ENCODE measurements at places on chromosomes 5 and 9.

- no peak for DNase-seq
Observed at GRCh38 chr9:109483744-109484429, 14.2 kb downstream of the PTPN3 start.

DNA sequence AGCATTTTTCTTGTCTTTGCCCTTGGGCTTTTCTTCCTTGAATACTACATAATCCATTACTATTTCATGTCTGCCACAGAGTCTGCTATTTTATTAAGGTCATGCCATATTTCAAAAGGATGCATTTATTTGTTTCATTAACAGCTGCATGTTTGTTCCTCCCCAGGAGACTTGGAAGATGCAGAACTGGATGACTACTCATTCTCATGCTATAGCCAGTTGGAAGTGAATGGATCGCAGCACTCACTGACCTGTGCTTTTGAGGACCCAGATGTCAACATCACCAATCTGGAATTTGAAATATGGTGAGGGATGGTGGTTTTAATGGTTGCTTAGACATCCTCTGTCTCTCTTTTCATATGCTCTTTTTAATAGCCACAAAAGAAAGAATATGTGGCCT, 4.0 kb downstream of the IL7R start:
- DNase-seq = no peak

GRCh38 chr9:20552874-20553557, 69.3 kb downstream of the MLLT3 start:
- DNase-seq = no peak

DNA sequence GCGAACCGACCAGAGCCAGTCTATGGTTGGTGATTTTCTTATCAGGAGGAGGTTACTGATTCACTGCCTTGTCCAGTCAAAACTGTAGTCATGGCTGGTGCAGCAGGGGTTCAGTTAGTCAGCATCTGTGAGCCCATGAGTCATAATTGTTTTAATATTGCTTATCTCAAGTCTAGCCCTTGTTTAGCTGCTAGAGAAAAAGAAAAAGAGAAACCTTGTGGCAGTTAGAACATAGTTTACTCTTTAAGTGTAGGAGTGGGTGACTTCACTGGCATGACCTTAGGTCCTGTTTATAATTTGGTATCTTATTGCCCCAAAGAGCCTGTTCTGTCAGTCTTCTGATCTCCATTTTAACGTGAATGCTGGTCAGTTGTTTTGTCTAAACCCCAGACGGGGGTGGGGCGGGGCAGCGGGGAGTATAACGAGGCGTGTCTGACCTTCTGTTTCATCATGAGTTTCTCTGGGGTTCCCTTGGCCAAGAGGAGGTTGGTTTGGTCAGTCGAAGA, 76.9 kb upstream of the NFIL3 start:
- DNase-seq = no peak

DNA sequence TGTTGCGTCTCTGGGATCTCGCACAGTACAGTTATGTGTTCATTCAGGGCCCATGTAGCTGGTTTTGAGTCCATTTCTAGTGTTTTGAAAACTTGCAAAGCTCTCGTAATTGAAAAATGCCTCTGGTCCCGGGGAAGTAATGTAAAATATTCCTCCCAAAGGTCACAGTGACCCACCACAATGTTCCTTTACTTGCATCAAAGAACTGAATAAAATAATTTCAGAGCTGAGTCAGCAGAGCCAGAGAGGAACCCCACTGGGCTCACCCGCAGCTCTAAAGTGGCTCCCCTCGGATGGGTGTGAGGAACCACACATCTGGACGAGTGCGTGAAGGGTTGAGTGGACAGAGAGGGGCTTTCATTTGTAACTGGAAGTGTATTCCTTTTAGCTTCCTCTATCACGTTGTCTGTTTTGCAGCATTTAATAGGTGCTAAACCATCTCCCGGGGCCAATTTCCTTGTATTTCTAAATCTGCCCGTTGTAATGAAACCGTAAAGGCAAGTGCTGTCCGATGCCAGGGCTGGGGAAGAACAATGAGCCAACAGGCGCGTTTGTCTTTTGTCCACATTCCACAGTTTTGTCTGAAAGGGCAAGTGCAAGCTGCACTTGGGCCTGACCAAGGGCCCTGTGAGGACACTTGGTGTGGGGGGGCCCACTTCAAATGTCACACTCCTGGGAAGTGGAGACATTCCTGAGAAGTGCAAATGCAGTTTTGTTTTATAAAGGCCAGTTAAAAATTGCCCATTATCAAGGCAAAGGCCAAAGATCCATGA, 29.9 kb downstream of the COL5A1 start:
- DNase-seq = no peak

DNA sequence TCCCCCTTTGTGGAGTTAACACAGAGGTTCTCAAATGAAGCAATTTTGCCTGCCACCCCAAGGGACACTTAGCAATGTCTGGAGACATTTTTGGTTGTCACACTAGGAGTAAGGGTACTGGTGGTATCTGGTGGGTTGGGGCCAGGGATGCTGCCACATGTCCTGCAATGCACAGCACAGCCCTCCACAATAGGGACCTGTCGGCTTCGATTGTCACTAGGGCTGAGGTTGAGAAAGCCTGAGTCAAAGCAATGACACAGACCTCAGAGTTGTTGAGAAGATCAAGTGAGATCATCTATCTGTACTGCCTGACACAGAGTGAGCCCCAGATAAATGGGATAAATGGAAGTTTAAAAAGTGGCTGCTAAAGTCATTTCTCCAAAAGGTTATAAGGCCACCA, 249.2 kb upstream of the KLF4 start:
- DNase-seq = no peak

DNA sequence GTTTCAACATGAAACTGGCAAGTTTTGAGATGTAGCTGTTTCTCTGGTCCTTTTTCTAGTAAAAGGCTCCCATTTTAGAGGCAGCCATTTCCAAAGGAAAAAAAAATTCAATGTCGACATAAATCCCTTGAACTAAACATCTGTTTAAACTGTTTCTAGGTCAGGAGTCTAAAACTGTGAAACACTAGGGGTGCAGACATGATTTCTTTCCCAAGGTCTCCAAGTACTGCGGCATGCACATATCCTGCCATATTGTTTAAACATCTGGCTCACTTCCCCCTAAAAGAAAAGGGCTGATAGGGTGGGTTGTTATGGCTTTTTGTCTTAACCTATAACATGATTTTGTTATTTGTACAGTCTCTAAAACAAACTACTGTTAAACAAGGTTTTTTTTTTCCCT, 51.1 kb downstream of the NFIB start:
- DNase-seq = no peak

DNA sequence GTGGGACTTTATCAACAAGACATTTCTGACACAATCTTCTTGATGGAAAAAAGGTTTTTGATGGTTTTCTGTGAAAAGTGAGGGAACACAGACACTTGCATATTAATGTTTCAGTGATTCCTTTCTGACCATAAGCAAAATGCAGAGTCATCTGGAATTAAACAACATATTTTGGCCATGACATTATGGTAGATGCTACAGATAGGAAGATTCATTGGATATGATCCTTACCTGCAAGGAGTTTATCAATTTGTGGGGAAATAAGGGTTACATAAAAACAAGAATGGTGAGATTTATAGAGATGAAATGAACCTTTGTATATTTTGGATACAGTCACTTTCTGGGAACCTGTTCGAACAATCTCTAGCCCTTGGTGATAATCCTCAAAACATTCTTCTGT, 155.3 kb upstream of the GNA14 start:
- DNase-seq = no peak

DNA sequence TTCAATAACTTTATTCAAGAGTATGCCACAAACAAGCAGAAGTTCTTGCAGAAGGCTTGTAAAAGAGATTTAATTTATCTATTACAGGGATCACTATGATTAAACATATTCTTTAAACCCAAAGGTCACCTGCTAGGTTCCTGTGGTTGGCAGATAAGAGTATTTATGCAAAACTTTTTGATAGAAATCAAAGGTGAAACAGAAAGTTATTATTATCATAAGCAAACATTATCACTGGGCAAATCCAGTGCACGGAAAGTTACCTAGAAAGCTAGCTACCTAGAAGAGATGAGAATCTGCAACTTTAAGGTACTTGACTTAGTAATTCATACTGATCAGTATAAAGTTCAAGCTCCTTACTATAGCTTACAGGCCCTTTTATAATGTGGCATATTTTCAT, 3.2 kb downstream of the STARD4 start:
- DNase-seq = no peak

GRCh38 chr9:84294241-84294950, 46.2 kb downstream of the SLC28A3 start:
- no peak for DNase-seq

DNA sequence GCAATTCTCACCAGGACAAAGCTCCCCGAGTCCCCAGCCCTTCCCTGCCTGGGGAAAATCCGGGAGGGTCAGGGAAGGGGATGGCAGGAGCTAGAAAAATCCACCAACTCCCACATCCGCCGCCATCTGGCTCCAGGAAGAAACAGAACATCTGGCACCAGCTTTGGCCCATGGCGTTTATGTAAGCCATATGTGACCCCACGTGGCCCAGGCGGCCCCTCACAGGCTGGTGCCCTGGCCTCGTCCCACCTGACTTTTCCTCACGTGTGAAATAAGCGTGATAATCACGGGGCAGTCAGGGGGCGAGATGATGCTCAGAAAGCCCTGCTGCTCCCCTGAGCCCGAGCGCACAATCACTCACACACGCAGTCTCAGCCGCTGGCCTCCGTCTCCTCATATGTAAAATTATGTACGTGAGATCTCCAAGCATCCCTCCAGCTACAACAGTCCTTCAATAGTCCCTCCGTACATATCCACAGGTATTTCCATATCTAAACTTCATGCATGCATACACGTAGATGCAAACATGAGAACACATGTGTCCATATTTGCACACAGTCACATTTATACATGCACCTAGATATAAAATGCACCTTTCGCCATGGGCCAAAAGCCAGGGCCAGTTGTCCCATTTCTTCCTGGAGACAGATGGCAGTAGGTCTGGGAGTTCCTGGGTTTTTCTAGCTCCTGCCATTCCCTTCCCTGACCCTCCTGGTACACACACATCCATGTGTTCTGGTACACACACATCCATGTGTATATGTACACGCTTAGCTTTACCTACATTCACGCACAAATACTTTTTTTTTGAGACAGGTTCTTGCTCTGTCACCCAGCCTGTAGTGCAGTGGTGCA, 28.9 kb downstream of the PLPP7 start:
- DNase-seq = no peak

- no peak for DNase-seq
Observed at GRCh38 chr5:1701884-1702283, 97.8 kb downstream of the MRPL36 start.

- DNase-seq = no peak
Observed at GRCh38 chr5:14447958-14448911, 133.4 kb upstream of the OTULINL start.

GRCh38 chr5:83991566-83992224, 271.0 kb upstream of the HAPLN1 start:
- no peak for DNase-seq

DNA sequence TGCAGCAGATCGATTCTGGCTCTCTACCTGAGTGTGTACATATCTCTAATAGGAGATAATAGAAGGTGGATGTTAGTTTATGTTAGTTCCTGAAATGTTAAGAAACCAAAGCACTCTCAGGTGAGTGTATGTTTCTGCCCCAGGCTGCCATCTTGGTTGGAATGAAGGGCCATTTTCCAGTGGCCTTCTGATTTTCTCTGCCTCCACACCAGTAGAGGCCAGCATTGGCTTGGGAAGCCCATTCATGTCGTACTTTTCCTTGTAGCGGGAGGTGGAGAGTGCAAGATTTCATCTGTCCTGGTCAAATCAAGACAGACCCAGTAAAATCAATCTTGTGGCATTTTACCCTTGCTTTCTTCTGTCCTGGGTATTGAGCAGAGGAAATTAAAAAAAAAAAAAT, 91.0 kb downstream of the GAS1 start:
- no peak for DNase-seq

DNA sequence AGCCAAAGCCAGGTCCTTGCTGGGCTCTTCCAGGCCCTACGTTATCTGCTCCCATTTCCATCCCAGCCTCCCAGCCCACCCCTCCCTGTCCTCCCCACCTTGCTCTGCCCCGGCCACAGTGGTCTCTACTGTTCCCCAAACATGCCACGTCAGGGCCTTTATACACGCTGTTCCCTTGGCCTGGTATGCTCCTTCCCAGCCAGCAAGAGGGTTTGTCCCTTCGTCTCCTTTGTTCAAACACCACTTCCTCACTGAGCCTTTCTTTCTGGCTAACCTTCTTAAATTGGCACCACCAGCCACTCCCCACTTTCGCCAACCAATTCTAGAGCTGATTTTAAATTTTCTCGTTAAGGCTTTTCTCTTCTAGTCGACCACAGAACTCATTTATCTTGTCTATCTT, 9.8 kb downstream of the SH2D3C start:
- DNase-seq = no peak

DNA sequence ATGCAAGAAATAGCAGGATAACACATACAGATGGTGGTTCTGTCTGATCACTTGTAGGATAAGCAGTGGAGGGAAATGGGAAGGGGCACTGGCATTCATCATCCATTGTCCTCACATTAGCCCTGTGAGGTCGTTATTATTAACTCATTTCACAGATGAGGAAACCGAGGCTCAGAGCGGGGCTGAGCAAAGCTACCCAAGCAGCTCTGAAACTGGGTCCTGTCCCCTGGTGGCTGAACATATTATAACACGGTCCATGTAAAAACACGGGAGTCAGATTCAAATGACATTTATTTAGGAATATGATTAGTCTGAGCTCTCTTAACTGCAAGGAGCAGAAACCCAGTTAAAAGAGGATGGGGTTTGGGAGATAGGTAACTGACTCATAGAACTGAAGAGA, 43.1 kb downstream of the HRH2 start:
- DNase-seq = no peak

GRCh38 chr5:53831496-53831895, 271.1 kb downstream of the NDUFS4 start:
- DNase-seq = no peak

DNA sequence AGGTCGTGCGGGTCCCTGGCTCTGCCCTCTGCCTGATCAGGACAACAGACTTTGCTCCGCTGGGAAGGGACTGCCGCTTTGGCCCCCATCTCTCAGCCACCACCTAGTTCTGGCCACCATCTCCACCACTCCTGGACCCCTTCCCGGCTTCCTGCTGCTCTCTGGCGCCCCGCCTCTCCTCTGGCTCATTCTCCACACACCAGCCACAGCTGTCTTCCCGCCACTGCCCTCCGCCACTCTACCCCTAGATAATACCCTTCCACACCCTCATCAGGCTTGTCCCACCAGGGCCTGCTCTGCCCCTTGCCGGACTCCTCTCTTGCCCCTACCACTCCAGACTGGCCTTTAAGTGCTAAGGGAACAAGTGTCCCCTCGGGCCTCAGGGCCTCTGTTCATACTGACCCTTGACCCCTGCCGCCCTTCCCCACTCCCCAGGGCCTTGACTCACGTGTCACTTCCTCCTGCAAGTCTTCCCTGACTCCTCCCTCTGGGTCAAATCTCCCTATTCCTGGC, 3.0 kb upstream of the CDX1 start:
- no peak for DNase-seq

GRCh38 chr9:95513711-95514110, 3.1 kb downstream of the PTCH1 start:
- no peak for DNase-seq
